ENCODE measurements at places on chromosomes 3 and 15. TPM values are rescaled to one million over a fixed set of nuclear protein-coding genes. Genes with fewer than 3 reads are reported as not detected.

The MLF1 gene
- 6.7 TPM for total RNA-seq

The EPHB3 gene
- total RNA-seq, result 2.7 TPM

The RLBP1 gene
- total RNA-seq, result not detected

The LDHAL6B gene
- total RNA-seq, result not detected

The EBLN2 gene
- total RNA-seq, result 3.5 TPM

The SOX2 gene
- not detected for total RNA-seq

The SAMMSON gene
- total RNA-seq, result not detected

The CCDC33 gene
- total RNA-seq, result 0.06 TPM

The SPINT1 gene
- total RNA-seq, result 0.26 TPM

The LIPH gene
- total RNA-seq, result 0.87 TPM

The STAC gene
- 20.1 TPM for total RNA-seq

The PFN2 gene
- 277 TPM for total RNA-seq

The ITIH3 gene
- 2.8 TPM for total RNA-seq

The MAP6D1 gene
- 0.66 TPM for total RNA-seq

The ATP8B4 gene
- total RNA-seq, result 0.75 TPM

The MUSTN1 gene
- not detected for total RNA-seq

The THUMPD3 gene
- 56.4 TPM for total RNA-seq

The BFSP2 gene
- total RNA-seq, result not detected

The PTH1R gene
- total RNA-seq, result 0.13 TPM

The NR2E3 gene
- total RNA-seq, result 0.06 TPM

The RHCG gene
- total RNA-seq, result 0.13 TPM

The CAPN3 gene
- total RNA-seq, result 2.2 TPM

The LTK gene
- 0.12 TPM for total RNA-seq

The SNX22 gene
- 0.13 TPM for total RNA-seq

The ANKDD1A gene
- total RNA-seq, result 6.7 TPM

The LRIG1 gene
- 84.4 TPM for total RNA-seq

The KCNAB1 gene
- total RNA-seq, result 1.9 TPM

The TWF2 gene
- total RNA-seq, result 73.0 TPM

The TSC22D2 gene
- 5.7 TPM for total RNA-seq

The IL5RA gene
- not detected for total RNA-seq

The DNAH12 gene
- under 0.01 TPM for total RNA-seq

The TMEM45A gene
- 27.1 TPM for total RNA-seq

The AHSG gene
- not detected for total RNA-seq

The HYAL1 gene
- 1.2 TPM for total RNA-seq

The CCR4 gene
- not detected for total RNA-seq

The GCSAM gene
- total RNA-seq, result not detected
